ENCODE measurements at places on chromosomes 11 and 22. TPM values are rescaled to one million over a fixed set of nuclear protein-coding genes. Genes with fewer than 3 reads are reported as not detected.

OR8G1 gene
- not detected for total RNA-seq

FAM89B gene
- 29.6 TPM for total RNA-seq

PLA2G3 gene
- total RNA-seq: not detected

TRIM49 gene
- total RNA-seq: not detected

C11orf52 gene
- total RNA-seq: not detected

CHST1 gene
- total RNA-seq: 2.3 TPM

CEND1 gene
- 2.3 TPM for total RNA-seq

MMP13 gene
- not detected for total RNA-seq

KRTAP5-7 gene
- not detected for total RNA-seq

C11orf86 gene
- total RNA-seq: 97.2 TPM

FOLR1 gene
- total RNA-seq: not detected

IGSF22 gene
- total RNA-seq: not detected

MIEF1 gene
- 25.6 TPM for total RNA-seq

SCUBE2 gene
- total RNA-seq: 0.43 TPM

OR2AG1 gene
- total RNA-seq: not detected

P2RY2 gene
- total RNA-seq: 13.1 TPM

XKR3 gene
- total RNA-seq: not detected

CLP1 gene
- total RNA-seq: 31.2 TPM

CDK2AP2 gene
- total RNA-seq: 88.0 TPM

HEPN1 gene
- total RNA-seq: not detected

BRSK2 gene
- 6.2 TPM for total RNA-seq

SYT12 gene
- 20.9 TPM for total RNA-seq

C11orf91 gene
- 0.58 TPM for total RNA-seq

SCGB1C1 gene
- not detected for total RNA-seq

HTR3B gene
- not detected for total RNA-seq

OR52B6 gene
- total RNA-seq: not detected

OLFML1 gene
- total RNA-seq: not detected

SMTNL1 gene
- total RNA-seq: not detected

TRPM5 gene
- total RNA-seq: not detected

MOGAT2 gene
- not detected for total RNA-seq

MRPL49 gene
- total RNA-seq: 78.3 TPM

PGA5 gene
- total RNA-seq: not detected

TRIM29 gene
- 22.2 TPM for total RNA-seq

DRICH1 gene
- total RNA-seq: 0.36 TPM

LAYN gene
- 4.9 TPM for total RNA-seq

SFI1 gene
- 10.5 TPM for total RNA-seq

OR52H1 gene
- not detected for total RNA-seq

Data from A549 treated with GW870086 at 1 μM for 4 hours (cell line).